Stimulated activated CD8-positive, alpha-beta memory T cell treated with anti-CD3 and anti-CD28 coated beads, Interleukin-12 subunit alpha, Interleukin-12 subunit beta, amount 100 ng/mL, for 4 hours (primary cell): ENCODE measurements at places on chromosomes 7 and 10.
A peak's percentile ranks its signal among the peaks of the same experiment; 100 is the strongest.

GRCh38 chr7:104137971-104138370 is 69.8 kb downstream of the ORC5 start:
- no peak for DNase-seq

GRCh38 chr7:96962221-96962885 is 43.0 kb upstream of the DLX6 start:
- DNase-seq: no peak

GRCh38 chr7:84674236-84674913 is 479.8 kb upstream of the SEMA3A start:
- DNase-seq: no peak

DNA sequence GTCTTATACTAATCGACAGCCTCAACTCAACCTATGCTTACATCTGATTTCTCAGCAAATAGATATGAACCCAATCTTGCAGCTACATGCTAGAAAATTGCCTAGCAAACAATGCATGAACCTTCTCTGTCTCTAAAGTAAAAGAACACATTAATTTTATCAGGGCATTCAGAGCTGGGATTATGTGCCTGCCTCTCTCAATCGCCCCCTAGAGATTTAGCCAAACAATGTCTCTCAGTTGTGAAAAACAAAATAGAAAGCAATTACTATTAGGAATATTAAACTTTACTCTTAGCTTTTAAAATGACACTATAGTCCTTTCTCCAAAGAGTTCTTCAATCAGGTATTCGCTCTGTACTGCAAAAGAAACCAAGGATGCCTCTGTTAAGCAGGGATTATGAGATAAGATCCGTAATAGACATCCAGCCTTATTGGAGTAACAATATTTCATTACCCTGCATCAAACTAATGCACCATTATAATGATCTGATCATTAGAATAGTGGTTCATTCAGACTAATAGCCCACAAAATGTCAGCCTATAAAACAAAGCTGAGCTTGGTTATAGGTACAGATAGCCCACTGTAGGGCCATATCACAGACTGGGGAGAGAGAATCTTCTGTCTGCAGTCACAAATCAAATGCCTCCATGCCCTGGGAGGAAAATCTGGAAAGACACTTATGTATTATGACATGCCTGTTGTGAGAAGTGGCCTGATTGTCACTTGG is 736.9 kb downstream of the PARD3 start:
- DNase-seq: no peak

- no peak for DNase-seq
Observed at GRCh38 chr10:46226900-46227558, 59.8 kb upstream of the ANTXRL start.

GRCh38 chr10:26799342-26799741 is 61.4 kb downstream of the ABI1 start:
- DNase-seq: no peak

- DNase-seq: no peak
Observed at GRCh38 chr10:84160663-84161362, 12.8 kb upstream of the GPR15LG start.

DNA sequence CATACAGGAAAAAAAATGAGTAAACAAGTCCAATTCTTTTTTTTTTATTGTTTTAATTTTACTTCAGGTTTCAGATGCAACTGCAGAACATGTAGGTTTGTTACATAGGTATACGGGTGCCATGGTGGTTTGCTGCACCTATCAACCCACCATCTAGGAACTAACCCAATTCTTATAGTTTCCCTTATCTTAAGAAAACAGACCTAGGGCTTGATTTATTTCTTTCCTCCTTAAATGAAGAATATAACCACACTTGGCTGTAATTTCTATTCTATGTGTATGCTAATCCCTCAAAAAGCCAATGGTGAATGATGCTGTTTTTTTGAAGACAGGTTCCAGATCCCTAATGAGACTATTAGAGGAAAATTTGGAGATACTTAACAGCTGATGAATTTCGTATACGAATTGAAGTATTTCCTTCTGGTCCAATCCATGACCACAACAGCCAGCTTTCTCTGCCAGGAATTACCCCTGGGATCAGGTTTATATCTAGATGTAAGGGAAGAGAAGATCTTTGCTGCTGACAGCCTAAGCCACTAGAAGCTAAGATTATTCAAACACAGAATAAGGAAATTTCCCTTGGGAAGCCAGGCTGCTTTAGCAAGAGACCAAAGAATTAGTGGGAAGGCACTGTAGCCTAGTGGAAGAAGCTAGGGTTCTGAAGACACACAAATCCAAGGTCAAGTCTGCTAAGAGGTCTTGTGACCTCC is 115.8 kb downstream of the INHBA start:
- no peak for DNase-seq

DNA sequence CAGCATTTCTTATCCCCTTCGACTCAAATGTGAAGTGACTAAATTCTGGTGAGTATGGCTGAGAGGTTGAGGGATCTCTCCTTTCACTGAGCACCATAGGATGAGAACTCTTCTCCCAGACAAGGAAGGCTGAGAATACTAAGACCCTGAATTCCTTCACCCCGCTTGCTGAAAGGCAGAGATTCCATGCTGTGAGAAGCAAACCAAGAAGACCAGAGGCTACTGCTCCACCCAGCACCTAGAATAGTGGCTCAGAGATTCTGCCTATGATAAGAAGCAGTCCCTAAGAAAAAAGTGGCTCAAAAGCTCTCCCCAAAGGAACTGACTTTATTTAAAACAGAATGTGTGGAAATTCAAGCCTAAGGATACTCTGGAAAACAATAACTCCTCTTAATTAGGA is 26.7 kb upstream of the WNT2 start:
- DNase-seq: no peak

GRCh38 chr10:111916011-111916410 is 267.6 kb downstream of the GPAM start:
- DNase-seq: no peak

- DNase-seq: no peak
Observed at GRCh38 chr10:19930936-19931893, 115.0 kb downstream of the PLXDC2 start.

- no peak for DNase-seq
Observed at GRCh38 chr10:124181656-124182055, 88.3 kb upstream of the CHST15 start.

GRCh38 chr10:83963446-83963845 is 175.9 kb upstream of the GHITM start:
- DNase-seq: no peak

GRCh38 chr10:48770561-48771089 is 86.0 kb downstream of the WDFY4 start:
- no peak for DNase-seq

GRCh38 chr10:132387764-132388210 is 9.2 kb upstream of the PWWP2B start:
- DNase-seq: peak; percentile 56

GRCh38 chr7:13540429-13540828 is 449.0 kb downstream of the ETV1 start:
- DNase-seq: no peak

DNA sequence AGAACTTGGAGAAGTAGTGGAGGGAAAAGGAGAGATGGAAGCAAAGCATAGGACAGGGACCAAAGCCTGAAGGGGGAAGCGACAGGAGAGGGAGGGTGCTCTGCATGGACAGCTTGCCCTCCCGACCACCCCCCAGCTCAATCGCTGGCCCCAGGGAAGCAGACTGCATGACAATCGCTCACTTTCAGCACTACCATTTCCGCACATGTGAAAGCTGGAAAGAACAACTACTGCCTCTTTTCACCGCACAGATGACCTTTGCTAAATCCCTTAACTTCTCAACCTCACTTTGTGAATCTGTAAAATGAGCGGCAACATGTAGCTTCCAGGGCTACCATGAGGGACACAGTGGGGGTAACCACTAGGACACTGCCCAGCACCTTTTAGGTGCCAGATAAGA is 17.1 kb downstream of the VOPP1 start:
- no peak for DNase-seq

DNA sequence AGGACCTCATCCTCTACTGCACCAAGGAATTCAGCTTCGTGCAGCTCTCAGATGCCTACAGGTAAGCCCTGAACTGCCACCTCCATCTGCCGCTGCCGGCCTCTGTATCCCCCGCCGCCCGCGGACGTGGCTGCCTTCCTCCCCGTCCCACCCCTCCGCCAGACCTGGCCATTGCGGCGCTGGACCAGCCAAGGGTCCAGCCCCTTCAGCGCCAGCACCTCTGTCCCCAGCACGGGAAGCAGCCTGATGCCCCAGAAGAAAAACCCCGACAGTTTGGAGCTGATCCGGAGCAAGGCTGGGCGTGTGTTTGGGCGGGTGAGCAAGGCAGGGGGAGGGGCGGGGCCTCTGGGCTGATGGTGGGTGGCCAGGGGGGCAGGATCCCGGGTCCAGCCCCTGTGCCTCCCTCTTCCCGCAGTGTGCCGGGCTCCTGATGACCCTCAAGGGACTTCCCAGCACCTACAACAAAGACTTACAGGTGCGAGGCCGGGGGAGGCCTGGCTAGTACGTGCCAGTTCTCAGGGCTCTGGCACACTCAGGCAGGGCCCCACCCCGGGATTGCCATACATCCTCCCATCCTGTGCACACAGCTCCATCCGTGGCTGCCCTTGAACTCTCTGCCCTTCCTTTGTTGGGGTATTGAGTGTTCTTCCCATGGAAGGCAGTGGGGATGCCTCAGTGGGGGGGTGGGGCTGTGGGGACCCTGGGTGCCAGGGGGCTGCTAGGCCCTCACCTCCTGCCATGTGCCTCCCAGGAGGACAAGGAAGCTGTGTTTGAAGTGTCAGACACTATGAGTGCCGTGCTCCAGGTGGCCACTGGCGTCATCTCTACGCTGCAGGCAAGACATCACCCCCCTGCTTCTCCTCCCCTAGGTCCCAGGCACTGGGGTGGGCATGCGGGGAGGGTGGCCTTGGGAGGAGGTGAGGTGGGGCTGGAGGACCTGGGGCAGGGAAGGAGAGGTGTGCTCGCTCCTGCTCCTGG is 13.5 kb downstream of the ASL start:
- no peak for DNase-seq

DNA sequence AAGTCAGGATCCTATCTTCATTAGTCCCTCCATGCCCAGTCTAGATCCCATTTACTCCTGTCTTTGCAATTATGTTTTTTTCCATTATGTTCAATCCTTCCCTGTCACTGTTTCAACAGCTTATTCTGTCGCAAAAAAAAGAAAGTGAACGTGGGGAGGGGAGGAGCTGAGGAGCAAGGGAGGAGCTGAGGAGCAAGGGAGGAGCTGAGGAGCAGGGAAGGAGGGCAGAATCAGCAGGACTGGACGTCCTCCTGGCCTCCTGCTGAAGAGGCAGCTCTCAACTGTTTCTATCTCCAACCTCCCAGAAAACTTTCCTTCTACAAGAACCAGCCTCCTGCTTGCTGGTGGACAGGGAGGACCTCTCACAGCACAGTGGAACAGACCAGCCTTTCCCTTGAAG is 26.0 kb downstream of the LARP4B start:
- DNase-seq: no peak

GRCh38 chr7:43139137-43139536 is 26.7 kb downstream of the HECW1 start:
- no peak for DNase-seq

- DNase-seq: no peak
Observed at GRCh38 chr10:26064106-26064505, 130.1 kb downstream of the MYO3A start.

GRCh38 chr10:58237014-58237834 is 30.5 kb downstream of the IPMK start:
- DNase-seq: no peak

DNA sequence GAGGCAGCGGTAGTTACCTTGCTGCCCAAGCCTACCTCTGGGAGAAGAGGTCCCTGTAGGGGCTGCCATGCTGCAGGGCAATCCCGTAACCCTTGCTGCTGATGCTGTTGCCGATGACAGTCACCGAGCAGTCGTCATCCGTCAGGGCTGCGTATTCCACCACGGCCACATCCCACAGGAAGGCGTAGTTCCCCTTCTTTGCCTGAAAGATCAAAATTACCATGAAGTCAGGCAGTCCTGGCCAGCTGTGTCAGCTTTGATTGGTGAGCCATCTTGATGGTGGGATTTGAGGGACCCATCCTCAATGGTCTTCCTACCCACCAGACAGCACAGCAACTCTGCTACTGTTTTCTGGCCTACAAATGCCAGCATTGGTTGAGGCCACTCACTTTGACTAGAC is 746.8 kb downstream of the GRID1 start:
- DNase-seq: no peak

- DNase-seq: no peak
Observed at GRCh38 chr7:89809291-89809690, 345.0 kb upstream of the STEAP1 start.

DNA sequence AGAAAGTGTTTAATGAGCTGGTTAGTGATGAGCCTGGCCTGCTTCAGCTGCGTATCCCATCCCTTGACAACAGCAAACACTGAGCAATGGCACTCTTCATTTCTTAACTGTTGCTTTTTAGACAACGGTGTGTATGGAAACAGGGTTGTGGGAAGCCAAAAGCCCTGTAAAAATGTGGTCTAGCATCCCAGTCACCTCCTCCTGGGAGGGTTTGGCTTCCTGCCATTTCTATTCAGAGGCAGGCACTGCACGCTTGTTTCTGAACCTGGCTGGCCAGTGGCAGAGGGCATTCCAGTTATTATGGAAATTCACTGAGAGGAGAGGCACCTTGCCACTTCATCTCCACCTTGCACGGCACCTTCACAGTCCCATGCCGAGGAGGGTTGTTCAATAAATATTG is 123.0 kb upstream of the ADARB2 start:
- no peak for DNase-seq
